Left renal cortex interstitium (tissue), 4 donors: ENCODE measurements at places on chromosomes 2 and 18. TPM values are rescaled to one million over a fixed set of nuclear protein-coding genes. Genes with fewer than 3 reads are reported as not detected.

ANKRD39 gene
- polyA plus RNA-seq: 9.0 TPM

OSR1 gene
- 12.7 TPM for polyA plus RNA-seq

GRCh38 chr18:54671291-54671881 lies 80.3 kb downstream of the DYNAP start:
- DNase-seq: no peak

DNA sequence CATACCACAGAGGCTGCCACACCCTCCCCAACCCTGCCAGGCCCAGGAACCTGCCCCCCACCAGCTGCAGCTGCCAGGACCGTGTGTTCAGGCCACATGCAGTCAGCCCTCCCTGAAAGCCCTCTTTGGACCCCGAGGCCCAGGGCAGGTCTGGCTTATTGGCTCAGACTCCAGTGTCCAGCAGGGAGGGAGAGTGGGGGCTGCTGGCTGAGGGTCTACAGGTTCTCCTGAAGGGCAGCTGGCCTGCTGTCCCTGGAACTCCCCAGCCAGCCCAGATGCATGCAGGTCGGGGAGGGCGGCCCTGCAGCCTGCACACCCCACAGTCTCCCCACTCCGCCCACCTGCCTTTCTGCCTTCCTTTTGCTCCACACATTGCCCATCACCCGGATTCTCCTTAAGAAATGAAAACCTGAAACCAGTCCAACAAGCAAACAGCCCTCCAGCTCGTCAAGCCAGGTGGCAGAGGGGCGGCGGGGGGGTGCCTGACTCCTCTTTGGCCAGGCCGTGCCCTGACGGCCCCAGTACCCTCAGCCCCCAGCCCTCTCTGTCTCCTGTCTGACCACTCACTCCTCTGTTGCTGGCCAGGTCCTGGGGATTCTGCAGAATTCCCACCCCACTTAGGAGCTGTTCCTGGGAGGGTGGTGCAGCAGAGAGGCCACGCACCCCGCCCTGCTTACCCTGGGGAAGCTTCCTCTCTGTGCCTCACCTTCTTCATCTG lies 18.0 kb downstream of the GPR35 start:
- no peak for DNase-seq

GRCh38 chr18:5543036-5543680 lies 639 bp downstream of the EPB41L3 start:
- DNase-seq: peak; percentile 8

DNA sequence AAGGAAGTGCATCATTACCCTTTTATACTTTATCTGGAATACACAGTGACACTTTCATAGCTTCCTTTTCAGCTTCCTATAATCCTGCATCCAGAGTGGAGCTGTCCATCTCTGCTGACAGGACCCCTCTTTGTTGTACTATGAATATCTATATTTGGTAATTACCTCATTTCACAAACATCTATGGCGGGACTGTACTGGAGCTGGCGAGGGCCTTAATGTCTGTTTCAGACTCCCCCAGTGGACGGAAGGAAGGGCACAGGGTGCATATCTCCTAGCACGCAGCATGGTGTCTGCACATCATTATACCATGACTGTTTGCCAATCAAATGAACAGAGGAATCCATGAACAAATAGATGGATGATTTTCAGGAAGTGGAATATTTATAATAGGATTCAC lies 142.3 kb downstream of the SOX11 start:
- DNase-seq: no peak

- DNase-seq: no peak
Measured at GRCh38 chr18:5584746-5585417, 41.1 kb upstream of the EPB41L3 start.

DNA sequence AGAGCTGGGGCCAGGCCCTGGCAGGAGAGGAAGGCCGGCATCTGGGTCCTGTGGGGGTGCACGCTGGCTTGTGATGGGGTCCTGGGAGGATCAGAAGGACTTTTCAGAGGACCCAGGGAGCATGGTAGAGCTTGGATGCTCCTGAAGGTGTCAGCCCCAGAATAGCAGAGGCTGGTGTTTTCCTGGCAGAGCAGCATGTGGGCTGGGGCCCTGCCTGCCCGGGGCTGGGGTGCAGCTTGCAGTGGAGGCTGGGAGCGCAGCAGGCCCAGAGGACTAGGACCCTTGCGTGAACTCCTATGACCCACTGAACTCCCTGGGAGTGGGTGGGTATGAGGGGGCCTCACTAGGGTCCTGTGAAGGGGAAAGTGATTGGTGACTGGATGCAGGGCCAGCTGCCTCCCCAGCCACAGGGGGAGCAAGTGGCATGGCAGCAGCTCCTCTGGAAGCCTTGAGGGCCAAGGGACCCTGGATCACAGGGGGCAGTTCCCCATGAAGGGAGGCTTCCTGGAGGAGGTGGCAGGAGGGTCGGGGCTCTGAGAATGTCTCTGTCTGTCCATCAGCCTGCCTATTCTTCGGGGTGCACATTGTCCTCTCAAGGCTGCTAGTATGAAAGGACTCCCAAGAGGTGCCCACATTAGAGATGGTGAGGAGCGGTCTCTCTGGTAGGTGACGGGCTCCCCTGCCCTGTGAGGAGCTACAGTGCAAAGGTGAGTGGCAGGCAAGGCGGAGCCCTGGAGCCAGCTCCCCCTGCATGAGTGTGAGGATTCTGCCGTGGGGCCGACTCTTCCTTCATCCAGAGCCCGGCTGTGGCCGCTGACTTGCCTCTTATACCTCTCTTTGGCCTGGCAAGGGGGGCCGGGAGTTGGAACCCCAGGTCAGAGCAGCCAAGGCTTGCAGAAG lies 249.0 kb downstream of the DYSF start:
- no peak for DNase-seq

GTF2A1L gene
- polyA plus RNA-seq: not detected
